ENCODE measurements at places on chromosomes 4 and X.

DNA sequence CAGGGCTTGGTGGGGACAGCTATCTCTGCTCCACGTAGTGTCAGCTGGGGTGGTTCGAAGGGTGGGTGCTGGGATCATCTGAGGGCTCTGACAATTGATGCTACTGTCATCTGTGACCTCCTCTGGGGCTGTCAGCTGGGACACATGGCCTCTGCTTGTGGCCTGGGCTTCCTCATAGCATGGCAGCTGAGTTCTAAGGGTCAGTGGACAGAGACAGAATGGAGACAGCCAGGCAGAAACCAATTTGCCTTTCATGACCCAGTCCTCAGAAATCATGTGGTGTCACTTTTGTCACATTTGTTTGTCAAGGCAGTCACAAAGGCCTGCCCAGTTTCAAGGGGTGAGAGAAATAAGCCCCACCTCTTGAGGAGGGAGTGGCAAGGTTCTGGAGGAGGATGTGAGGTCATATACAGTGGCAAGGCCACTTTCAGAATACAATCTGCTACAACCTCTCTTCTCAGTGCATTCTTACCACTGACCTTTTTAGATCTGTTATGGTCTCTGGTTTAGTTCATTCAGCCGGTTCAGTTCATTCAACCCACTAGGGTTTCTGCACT is 103.6 kb upstream of the BCOR start:
- H3K36me3 ChIP-seq, result no peaks in the 10 kb centered on the region
- no peak for DNase-seq
- no peak overlapping the region for H3K4me3 ChIP-seq
- no peak overlapping the region for H3K27ac ChIP-seq

- H3K27me3 ChIP-seq, result no peaks in the 10 kb centered on the region
- peak overlapping the region; percentile 29 for H3K27ac ChIP-seq
- DNase-seq, result no peak
- H3K36me3 ChIP-seq, result no peaks in the 10 kb centered on the region
- H3K4me3 ChIP-seq, result no peak overlapping the region
These were observed 227.2 kb downstream of the ANK2 start for GRCh38 chr4:113276464-113277170.

DNA sequence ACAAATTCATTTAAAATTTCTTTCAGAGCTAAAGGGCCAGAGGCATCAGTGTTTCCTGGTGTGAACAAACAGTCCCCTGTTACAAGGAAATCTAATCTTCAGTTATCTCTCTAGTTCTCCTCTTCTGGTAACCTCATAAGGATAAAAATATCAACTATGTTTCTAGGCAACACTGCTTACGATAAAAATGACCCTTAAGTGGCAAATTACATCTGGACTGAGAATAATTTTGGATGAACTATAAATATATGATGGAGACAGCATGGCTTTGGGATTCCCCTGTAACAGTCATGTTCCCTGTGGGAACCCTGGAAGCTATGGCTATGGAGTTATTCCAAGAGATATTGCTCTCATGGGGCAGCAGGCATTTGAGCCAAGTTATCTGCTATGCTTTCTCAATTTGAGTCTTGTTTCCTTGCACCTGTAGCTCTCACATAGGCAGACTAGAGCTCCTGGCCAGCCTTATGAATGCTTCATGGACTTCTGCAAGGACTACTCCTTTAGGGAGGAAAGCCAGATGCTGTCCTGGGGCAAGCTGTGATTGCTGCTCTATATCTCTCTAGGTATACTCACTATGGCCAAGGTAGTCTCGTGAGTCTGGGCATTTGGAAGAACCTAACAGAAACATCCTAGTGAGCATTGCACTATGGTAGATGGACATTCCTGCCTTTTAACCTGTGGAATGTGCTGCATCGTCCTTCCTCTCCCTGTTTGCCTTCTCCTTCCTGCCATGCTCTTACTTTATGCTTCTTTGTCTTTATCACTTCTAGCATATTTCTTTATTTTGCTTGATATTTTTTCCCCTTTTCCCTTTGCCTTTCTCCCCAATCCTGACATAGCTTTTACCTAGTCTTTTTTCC is 14.2 kb downstream of the C4orf33 start:
- DNase-seq, result no peak
- no peaks in the 10 kb centered on the region for H3K27me3 ChIP-seq
- H3K4me3 ChIP-seq, result no peak overlapping the region
- peaks cover 3% of the 10 kb centered on the region for H3K36me3 ChIP-seq
- peaks cover 15% of the 10 kb centered on the region for H3K4me1 ChIP-seq

GRCh38 chr4:73692254-73692653 is 48.1 kb upstream of the CXCL8 start:
- H3K4me3 ChIP-seq, result no peak overlapping the region
- no peak overlapping the region for H3K27ac ChIP-seq
- no peaks in the 10 kb centered on the region for H3K4me1 ChIP-seq
- DNase-seq, result no peak

DNA sequence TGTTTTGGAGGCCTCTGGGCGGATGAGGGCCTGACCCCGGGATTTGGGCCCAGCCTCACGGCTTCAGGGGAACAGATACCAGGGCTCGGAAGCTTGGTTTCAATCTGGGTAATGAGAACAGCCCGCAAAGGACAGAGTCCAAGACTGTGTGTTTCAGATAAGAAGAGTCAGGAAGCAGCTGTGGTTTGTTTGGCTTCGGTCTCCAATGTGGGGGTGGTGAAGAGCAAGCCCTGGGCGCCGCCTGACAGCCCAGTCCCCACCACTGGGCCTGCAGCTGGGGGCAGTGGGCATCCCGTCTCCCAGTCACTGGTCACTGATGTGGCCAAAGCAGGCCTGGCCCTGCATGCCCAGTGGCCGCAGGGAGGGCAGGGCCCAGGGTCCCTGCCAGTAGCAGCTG is 9.1 kb downstream of the WFS1 start:
- H3K27me3 ChIP-seq, result no peaks in the 10 kb centered on the region
- peak; percentile 58 for DNase-seq
- H3K4me1 ChIP-seq, result peaks cover 94% of the 10 kb centered on the region
- H3K36me3 ChIP-seq, result peaks cover 12% of the 10 kb centered on the region
- H3K4me3 ChIP-seq, result peak overlapping the region; percentile 44

- no peak overlapping the region for H3K4me3 ChIP-seq
- H3K27me3 ChIP-seq, result no peaks in the 10 kb centered on the region
- no peak for DNase-seq
These were observed 243.7 kb downstream of the SPRY1 start for GRCh38 chr4:123640271-123640670.

GRCh38 chr4:169120624-169121023 is 110.6 kb upstream of the CBR4 start:
- H3K4me3 ChIP-seq, result no peak overlapping the region
- peaks cover 3% of the 10 kb centered on the region for H3K4me1 ChIP-seq
- no peak for DNase-seq

DNA sequence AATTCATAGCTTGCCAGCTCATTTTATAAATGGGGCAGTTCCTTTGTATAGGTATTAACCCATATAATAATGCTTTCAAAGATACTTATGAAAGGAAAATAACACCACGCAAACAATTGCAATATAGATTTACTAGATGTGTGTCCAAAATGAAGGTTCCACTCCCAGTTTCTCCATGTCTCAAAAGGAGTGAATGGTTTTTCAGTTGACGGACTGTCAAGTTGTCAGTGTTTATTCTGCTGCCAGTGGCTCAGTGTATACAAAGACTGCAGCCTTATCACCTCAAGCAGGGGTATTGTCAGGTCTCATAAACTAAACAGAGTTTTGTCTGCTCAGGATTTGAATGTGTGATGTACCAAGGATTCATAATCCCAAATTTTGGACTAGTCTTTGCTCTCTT is 585.3 kb upstream of the ATOH1 start:
- no peak overlapping the region for H3K4me3 ChIP-seq
- H3K27ac ChIP-seq, result no peak overlapping the region
- no peaks in the 10 kb centered on the region for H3K36me3 ChIP-seq
- DNase-seq, result no peak

DNA sequence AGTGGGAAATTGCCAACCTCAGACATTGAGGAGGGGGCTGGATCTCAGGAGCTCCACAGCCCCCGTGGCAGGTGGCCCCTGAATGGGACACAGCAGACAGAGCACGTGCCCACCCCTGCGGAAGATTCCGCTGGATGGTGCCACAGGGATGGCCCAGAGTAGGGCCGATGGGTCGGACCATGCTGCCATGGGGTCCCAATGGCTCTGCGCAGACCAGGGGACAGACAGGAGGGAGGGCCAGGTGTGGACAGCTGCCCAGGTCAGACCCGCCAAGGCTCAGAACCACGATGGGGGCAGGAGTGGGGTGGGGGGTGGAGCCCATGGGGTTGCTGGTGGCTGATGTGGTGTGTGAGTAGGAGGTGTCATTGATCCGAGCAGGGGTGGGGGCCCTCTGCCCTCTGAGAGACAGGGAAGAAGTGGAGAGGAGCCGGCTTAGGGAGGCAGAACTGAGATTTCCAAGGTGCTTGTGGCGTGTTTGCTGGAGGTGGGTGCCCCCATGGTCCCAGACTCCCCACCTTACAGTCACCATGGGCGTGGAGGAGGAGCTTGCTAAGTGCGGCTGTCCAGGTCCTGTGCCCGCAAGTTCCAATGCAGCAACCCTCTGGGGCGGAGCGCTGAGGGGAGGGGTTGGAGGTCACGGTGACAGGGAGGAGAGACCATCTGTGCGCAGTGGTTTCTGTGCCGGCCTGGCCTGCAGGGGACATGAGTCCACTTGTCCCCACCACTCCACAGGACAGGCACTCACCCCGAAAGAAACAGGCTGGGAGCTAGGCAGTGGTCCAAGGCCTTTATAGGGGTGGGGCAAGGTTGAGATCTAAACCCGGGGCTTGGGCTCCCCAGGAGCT is 12.9 kb downstream of the SH3TC1 start:
- no peak overlapping the region for H3K27ac ChIP-seq
- peaks cover 19% of the 10 kb centered on the region for H3K36me3 ChIP-seq
- DNase-seq, result no peak
- no peak overlapping the region for H3K4me3 ChIP-seq

GRCh38 chrX:103538728-103539127 is 19.4 kb upstream of the RAB40A start:
- no peak overlapping the region for H3K4me3 ChIP-seq
- no peaks in the 10 kb centered on the region for H3K27me3 ChIP-seq
- no peaks in the 10 kb centered on the region for H3K4me1 ChIP-seq
- H3K36me3 ChIP-seq, result no peaks in the 10 kb centered on the region
- no peak overlapping the region for H3K27ac ChIP-seq

- peak overlapping the region; percentile 45 for H3K27ac ChIP-seq
- DNase-seq, result no peak
These were observed 49.8 kb upstream of the C1QTNF7 start for GRCh38 chr4:15378062-15378461.

GRCh38 chrX:15468036-15468435 is 25.1 kb downstream of the PIR start:
- no peak for DNase-seq
- no peaks in the 10 kb centered on the region for H3K27me3 ChIP-seq
- no peak overlapping the region for H3K4me3 ChIP-seq

GRCh38 chrX:120242813-120243212 is 7.8 kb upstream of the ZBTB33 start:
- H3K27ac ChIP-seq, result no peak overlapping the region
- no peaks in the 10 kb centered on the region for H3K36me3 ChIP-seq
- H3K4me3 ChIP-seq, result no peak overlapping the region
- DNase-seq, result no peak
- H3K4me1 ChIP-seq, result peaks cover 11% of the 10 kb centered on the region

GRCh38 chrX:23953908-23954269 is 46.1 kb downstream of the CXorf58 start:
- no peak overlapping the region for H3K4me3 ChIP-seq
- H3K4me1 ChIP-seq, result no peaks in the 10 kb centered on the region
- no peak for DNase-seq
- H3K36me3 ChIP-seq, result no peaks in the 10 kb centered on the region
- H3K27me3 ChIP-seq, result no peaks in the 10 kb centered on the region

DNA sequence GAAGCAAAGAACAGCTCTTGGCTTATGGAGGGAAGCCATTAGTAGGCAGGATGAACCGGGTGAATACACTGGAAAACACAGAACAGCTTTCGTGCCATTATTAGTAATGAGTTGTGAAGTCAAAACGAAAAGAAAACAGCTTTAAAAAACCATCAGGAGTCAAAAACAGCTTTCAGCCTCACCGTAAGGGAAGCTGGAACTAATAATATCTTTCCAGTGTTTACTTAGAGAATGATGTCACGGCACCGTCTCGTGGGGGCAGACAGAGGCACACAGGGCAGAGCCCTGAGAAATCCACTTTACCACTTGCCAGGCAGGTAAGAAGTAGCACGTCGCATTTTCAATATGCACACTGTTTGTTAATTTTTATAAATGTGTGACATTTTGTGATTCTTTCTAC is 37.9 kb upstream of the HMX1 start:
- no peaks in the 10 kb centered on the region for H3K36me3 ChIP-seq
- peaks cover 96% of the 10 kb centered on the region for H3K27me3 ChIP-seq
- no peak overlapping the region for H3K27ac ChIP-seq
- no peak for DNase-seq
- H3K4me1 ChIP-seq, result no peaks in the 10 kb centered on the region

DNA sequence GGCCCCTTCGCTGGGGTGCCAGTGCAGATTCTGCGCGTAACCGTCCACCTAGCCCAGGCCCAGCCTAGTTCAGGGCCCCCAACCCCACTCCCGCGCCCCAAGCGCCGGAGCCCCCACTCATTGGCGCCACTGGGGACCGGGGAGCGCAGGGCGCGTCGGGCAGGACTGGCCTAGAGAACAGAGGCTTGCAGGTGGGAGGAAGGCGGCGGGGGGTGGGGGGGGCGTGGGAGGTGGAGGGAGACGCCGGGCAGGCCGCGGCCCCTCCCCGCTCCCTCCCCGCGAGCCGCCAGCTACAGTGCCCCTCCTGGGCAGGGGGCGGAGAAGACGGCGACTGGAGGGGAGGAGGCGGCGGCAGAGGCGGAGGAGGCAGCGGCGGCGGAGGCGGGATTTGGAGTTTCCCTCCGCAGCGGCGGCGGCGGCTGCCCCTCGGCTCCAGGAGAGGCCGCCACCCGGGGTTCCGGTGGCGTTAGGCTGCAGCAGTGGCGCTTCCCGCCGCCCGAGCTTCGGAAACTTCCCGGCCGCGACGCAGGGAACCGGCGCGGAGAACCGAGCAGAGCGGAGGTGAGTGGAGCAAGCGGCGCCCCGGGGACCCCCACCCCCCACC is 4.8 kb upstream of the DUSP9 start:
- peaks cover 79% of the 10 kb centered on the region for H3K27me3 ChIP-seq
- H3K4me1 ChIP-seq, result peaks cover 19% of the 10 kb centered on the region
- no peaks in the 10 kb centered on the region for H3K36me3 ChIP-seq
- H3K27ac ChIP-seq, result no peak overlapping the region
- no peak for DNase-seq
- peak overlapping the region; percentile 45 for H3K4me3 ChIP-seq

DNA sequence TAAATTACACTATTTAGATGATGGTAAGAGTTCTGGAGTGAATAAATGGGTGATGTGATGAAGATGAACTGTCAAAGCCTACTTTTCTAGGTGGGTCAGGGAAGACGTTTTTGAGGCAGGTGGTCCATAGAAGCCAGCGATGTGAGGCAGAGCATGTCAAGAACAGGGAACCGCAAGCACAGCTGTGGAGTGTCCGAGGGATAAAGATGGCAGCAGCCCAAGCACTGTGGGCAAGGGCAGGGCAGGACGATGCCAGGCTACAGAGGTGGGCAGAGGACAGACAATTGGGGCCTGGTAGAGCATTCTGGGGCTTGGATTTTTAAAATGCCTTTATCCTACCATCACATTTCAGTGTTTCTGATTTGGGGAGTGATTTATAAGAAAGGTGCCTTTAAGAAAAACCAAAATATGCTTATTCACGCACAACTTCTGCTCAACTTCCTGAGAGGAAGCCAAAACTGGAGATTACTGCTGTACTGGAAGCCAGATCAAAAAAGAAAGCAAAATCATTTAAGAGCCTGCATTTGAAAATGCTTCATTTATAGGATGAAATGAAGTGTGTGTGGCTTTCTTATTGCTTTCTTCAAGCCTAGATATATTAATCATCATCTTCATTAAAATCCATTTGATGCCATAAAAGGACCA is 119.0 kb upstream of the WDR17 start:
- no peaks in the 10 kb centered on the region for H3K4me1 ChIP-seq
- no peak for DNase-seq
- H3K27me3 ChIP-seq, result no peaks in the 10 kb centered on the region
- peak overlapping the region; percentile 5 for H3K27ac ChIP-seq
- peak overlapping the region; percentile 33 for H3K4me3 ChIP-seq
- no peaks in the 10 kb centered on the region for H3K36me3 ChIP-seq

Data from left ventricle myocardium inferior (tissue), 1 donor.